Stimulated activated naive CD8-positive, alpha-beta T cell treated with anti-CD3 and anti-CD28 coated beads, Interleukin-15, Interleukin-2, amounts not matched to agents 100 U/mL and 50 U/mL, for 24 hours (primary cell): ENCODE measurements at places on chromosomes 11 and 22.

- DNase-seq, result no peak
Measured at GRCh38 chr11:129896062-129896461, 684 bp upstream of the NFRKB start.

- no peak for DNase-seq
Measured at GRCh38 chr22:16914006-16914405, 88.8 kb upstream of the XKR3 start.

GRCh38 chr11:116348226-116348625 is 424.6 kb downstream of the BUD13 start:
- no peak for DNase-seq

DNA sequence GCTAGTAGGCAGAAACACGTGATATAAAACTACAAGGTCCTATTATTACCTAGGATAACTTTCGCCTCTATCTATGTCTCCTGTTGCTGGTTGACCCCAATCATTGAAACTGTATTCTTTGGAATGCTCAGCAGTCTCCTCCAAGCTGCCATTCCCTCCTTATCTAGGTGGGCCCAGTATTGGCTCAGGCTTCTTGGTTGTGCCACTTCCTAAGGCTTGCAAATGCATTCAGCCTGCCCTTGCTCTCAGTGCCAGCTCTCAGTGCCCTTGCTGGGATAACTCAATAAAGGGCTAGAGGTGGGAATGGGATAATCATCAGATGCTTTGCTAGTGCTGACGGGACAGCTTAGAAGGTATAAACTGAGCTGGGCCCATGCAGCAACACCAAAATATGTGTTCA is 13.6 kb downstream of the CD44 start:
- no peak for DNase-seq

GRCh38 chr22:30224161-30224857 is 22.2 kb downstream of the LIF start:
- no peak for DNase-seq

DNA sequence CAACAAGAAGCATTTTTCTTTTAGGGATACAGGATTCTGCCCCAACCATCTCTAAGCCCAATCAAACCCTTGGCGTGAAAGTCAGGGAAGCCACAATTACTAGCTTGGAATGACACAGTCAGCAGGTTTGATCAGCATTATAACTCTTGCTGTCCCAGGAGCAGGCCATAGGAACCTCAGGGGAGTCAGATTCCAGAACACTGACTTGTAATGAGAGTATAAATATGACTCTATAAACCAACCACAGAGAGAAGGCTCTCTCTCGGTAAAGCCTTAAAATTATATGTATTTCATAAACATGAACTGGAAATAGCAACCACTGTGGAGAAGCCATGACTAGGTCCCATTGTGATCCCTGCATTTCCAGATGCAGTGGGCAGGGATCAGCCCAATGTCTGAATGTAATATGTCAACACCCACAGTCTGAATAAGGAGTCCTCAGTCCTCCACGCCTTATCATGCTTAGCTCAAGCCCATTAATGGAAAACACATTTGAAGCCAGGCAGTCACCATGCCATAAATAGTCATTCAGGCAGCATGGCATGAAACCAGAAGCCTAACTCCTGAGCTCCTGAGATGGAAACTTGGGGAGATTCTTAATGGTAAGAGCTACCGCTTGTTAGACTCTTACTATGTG is 99.1 kb upstream of the MTNR1B start:
- no peak for DNase-seq

GRCh38 chr11:63879598-63880402 is 37.2 kb downstream of the RCOR2 start:
- DNase-seq, result no peak

- DNase-seq, result no peak
Measured at GRCh38 chr22:38477585-38477984, 9.7 kb downstream of the KDELR3 start.
